Activated CD8-positive, alpha-beta memory T cell treated with anti-CD3 and anti-CD28 coated beads, Interleukin-2, amount 10 ng/mL, durations not matched to agents 7 days and 5 days (primary cell): ENCODE measurements at places on chromosomes 5 and 9. TPM values are rescaled to one million over a fixed set of nuclear protein-coding genes. Genes with fewer than 3 reads are reported as not detected.

GRCh38 chr5:168773226-168773625, 194.1 kb upstream of the PANK3 start:
- DNase-seq, result no peak

DNA sequence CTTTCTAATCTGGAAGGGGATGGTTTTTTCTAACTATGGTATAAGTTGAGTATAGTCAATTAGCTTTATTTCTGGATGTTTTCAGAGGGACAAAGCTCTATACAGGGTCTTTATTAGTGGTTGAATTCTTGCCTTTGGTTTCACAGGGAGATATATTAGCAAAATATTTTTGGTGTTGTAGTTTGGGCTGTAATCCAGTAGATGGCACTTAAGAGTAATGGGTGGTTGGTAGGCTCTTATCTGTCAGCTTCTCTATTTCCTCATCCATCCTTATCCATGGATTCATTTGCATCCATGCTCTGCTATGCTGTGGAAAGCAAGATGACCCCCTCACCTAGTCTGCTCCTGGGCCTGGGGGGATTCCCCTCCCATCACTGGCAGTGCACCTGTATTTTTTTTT, 363.6 kb upstream of the CYLC2 start:
- no peak for DNase-seq

The NDUFS4 gene
- total RNA-seq, result 49.7 TPM

The GABRA6 gene
- total RNA-seq, result not detected

- no peak for DNase-seq
Observed at GRCh38 chr5:92599217-92599810, 981.7 kb downstream of the NR2F1-AS1 start.
